ENCODE measurements at places on chromosomes 1 and 21.

DNA sequence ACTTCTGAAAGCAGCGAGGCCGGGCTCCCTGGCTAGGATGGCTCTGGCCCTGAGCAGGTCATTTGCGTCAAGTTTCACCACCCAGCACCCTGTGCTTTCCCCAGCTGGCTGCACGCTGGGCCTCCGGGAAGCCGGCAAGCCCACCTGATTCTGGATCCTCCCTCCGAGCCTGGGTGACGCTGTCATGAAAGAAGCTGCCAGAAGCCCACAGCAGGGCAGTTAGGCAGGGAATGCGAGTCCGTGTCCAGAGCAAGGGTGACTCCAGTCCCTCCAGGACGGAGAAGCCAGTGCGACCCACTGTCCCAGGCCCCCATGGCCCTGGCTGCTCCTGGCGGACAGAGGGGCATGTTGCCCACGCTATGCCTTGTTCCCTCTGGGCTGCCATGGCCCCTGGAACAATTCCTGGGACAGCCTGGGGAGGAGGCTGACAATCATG is 44.4 kb upstream of the PCBP3 start:
- DNase-seq: no peak

GRCh38 chr21:45379171-45379900 is 25.6 kb upstream of the COL18A1 start:
- no peak for DNase-seq

- DNase-seq: no peak
These were observed 76.6 kb upstream of the IPO9 start for GRCh38 chr1:201752333-201752732.

DNA sequence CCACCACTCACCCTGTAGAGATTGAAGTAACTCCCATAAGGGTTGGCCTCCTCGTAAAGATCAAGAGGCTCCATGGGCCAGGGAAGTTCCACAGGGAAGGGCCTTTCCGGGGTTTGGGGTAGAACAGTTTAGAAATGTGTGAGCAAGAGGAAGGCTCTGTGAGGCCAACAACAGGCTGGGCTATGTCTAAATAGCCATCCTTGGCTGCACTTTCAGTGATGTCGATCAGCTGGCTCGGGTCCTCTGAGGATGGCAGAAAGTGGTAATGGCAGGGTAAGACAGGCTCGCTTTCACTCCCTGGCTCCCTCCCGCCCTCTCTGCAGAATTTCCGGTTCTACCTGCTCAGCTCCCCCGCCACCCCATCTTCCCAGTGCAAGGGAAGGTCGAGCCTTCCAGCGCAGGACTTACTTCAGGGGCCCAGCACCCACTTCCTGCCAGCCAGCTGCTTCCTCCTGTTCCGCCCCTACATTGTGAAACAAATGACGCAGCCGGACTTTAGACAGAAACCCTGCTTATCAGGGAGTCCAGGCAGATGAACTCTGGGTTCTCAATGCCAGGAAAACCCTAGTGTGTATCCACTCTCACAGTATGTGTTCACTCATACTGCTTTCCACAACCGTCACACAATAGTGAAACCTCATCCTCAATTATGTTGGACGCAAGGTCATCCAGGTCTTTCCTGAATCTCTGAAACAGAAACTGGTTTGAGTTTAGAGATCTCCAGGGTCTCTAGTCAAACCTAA is 7.3 kb downstream of the F11R start:
- peak; percentile 35 for DNase-seq

GRCh38 chr1:180365039-180365438 is 135.0 kb downstream of the LHX4 start:
- no peak for DNase-seq

GRCh38 chr1:209783386-209783785 is 973 bp downstream of the C1orf74 start:
- no peak for DNase-seq

DNA sequence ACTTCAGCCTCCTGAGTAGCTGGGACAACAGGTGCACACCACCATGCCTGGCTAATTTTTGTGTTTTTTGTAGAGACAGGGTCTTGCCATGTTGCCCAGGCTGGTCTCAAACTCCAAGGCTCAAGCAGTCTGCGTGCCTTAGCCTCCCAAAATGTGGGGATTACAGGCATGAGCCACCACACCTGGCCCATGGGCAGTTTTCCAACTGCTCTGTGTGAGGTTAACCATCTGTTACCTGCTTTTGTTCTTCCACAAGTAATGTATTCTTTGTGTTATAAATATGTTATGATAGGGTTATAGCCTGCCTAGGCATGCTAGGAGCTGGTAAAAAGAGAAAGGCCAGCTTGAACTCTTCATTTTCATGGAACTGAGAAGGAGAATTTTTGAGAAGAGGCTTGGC is 30.7 kb downstream of the TUFT1 start:
- no peak for DNase-seq

GRCh38 chr1:6861075-6861724 is 75.9 kb downstream of the CAMTA1 start:
- no peak for DNase-seq

Measured in activated T-helper 1 cell treated with anti-CD3 and anti-CD28 coated beads, Interleukin-2, amount 50 U/mL, for 16 hours (primary cell).